Fibroblast of lung (primary cell): ENCODE measurements at places on chromosomes 7 and 10.

- no peak overlapping the region for H3K27ac ChIP-seq
- H3K36me3 ChIP-seq, result peaks cover 7% of the 10 kb centered on the region
- DNase-seq, result no peak
- H3K27me3 ChIP-seq, result no peaks in the 10 kb centered on the region
Observed at GRCh38 chr7:99359465-99360154, 14.9 kb upstream of the ARPC1B start.

GRCh38 chr7:491292-491957, 28.2 kb downstream of the PDGFA start:
- DNase-seq, result no peak
- no peaks in the 10 kb centered on the region for H3K36me3 ChIP-seq
- no peaks in the 10 kb centered on the region for H3K27me3 ChIP-seq
- H3K4me1 ChIP-seq, result no peaks in the 10 kb centered on the region
- H3K4me3 ChIP-seq, result no peak overlapping the region

DNA sequence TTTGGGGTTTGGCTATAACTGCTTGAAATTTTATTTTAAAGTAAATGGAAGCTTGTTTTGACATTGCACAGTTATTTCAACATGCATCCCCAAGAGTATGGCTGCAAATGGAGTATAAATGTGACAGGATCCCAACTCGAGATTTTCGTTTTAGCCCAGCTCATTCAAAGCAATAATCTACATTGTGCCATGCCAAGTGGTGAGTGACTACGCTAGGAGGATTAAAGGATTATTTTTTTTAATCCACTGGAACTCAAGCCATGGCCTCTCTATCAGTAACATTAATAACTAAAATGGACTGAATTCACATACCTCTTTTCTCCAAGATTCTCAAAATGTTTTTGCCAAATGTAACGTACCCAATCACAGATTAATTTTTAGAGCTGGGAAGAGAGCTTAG, 60.6 kb upstream of the AUTS2 start:
- H3K36me3 ChIP-seq, result no peaks in the 10 kb centered on the region
- no peaks in the 10 kb centered on the region for H3K27me3 ChIP-seq
- no peaks in the 10 kb centered on the region for H3K4me1 ChIP-seq

GRCh38 chr7:5255832-5256231, 26.9 kb upstream of the SLC29A4 start:
- no peak overlapping the region for H3K27ac ChIP-seq
- H3K27me3 ChIP-seq, result no peaks in the 10 kb centered on the region
- no peak overlapping the region for H3K4me3 ChIP-seq
- DNase-seq, result no peak

- no peak overlapping the region for H3K4me3 ChIP-seq
- no peaks in the 10 kb centered on the region for H3K36me3 ChIP-seq
- no peak for DNase-seq
- no peaks in the 10 kb centered on the region for H3K4me1 ChIP-seq
Observed at GRCh38 chr7:19210893-19211413, 65.7 kb upstream of the FERD3L start.

DNA sequence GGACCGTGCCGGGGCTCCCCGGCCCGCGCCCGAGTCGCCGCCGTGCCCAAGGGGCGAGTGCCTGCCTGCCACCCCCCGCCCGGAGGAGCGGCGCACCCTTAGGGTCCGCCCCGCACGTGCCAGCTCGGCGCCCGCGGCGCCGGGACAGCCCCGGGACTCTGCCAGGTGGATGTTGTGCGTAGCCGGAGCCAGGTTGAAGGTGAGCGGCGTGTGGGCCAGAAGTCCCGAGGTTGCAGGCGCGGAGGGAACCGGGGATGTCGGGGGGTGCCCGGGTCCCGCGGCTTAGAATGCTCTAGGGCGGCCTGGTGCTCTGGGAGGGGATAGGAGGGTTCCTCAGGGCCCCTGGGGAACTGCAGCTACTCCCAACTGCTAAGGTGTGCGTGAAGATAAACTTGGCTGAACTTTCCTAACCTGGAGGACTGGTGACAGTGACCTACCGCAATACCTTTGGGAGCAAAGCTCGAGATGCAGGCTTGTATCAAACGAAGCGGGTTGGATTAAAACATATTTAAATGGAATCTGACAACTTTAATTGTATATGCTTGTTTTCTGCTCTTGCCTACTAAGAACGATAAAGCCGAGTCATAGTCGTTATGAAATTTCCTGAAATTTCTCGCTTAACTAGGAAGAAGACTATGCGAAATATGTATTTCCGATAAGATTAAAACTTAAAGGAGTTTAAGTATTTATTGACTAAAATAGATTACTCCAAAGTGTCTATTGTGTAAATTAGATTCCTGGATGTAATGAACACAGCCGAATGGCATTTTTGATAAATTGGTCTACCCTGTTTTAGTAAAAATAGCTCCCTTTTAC, at the start of gene CUX1:
Gene CUX1, plus strand, starts transcription at position 156 of the 816 bp plus-strand sequence. Its CDS starts 14 bp downstream, at position 170.
- peak; percentile 30 for DNase-seq
- H3K36me3 ChIP-seq, result no peaks in the 10 kb centered on the region
- H3K4me1 ChIP-seq, result peaks cover 4% of the 10 kb centered on the region
- H3K4me3 ChIP-seq, result peak within 1 kb of the TSS; percentile 55
- no peak within 1 kb of the TSS for H3K27ac ChIP-seq
- H3K27me3 ChIP-seq, result no peaks in the 10 kb centered on the region

DNA sequence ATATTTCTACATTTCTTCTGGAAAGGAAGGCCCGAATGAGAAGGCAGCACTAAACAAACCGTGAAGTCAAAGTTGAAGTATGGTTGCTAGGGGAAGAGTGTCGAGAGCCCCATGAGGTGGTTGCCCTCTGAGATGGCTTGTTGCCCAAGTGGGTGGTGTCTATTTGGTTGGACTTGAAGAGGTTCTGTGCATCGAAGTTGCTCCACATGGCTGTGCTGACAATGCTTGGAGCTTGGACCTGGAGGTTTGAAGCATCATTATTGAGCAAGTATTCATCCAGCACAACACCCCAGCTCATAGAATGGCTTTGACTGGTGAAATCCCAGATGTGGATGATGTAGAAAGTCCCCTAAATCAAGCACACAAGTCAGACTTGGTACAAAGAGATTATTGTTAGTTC, 165.2 kb upstream of the CDCA7L start:
- no peaks in the 10 kb centered on the region for H3K36me3 ChIP-seq
- H3K4me3 ChIP-seq, result no peak overlapping the region
- H3K27me3 ChIP-seq, result no peaks in the 10 kb centered on the region
- DNase-seq, result no peak
- H3K4me1 ChIP-seq, result no peaks in the 10 kb centered on the region
- no peak overlapping the region for H3K27ac ChIP-seq

- no peaks in the 10 kb centered on the region for H3K4me1 ChIP-seq
- H3K27me3 ChIP-seq, result no peaks in the 10 kb centered on the region
- no peak overlapping the region for H3K4me3 ChIP-seq
Observed at GRCh38 chr7:34735526-34735925, 77.5 kb downstream of the NPSR1 start.

GRCh38 chr10:97124211-97124610, 61.5 kb downstream of the SLIT1 start:
- H3K36me3 ChIP-seq, result no peaks in the 10 kb centered on the region
- H3K4me1 ChIP-seq, result no peaks in the 10 kb centered on the region
- DNase-seq, result no peak
- H3K4me3 ChIP-seq, result no peak overlapping the region
- peaks cover 15% of the 10 kb centered on the region for H3K27me3 ChIP-seq
- H3K27ac ChIP-seq, result no peak overlapping the region

DNA sequence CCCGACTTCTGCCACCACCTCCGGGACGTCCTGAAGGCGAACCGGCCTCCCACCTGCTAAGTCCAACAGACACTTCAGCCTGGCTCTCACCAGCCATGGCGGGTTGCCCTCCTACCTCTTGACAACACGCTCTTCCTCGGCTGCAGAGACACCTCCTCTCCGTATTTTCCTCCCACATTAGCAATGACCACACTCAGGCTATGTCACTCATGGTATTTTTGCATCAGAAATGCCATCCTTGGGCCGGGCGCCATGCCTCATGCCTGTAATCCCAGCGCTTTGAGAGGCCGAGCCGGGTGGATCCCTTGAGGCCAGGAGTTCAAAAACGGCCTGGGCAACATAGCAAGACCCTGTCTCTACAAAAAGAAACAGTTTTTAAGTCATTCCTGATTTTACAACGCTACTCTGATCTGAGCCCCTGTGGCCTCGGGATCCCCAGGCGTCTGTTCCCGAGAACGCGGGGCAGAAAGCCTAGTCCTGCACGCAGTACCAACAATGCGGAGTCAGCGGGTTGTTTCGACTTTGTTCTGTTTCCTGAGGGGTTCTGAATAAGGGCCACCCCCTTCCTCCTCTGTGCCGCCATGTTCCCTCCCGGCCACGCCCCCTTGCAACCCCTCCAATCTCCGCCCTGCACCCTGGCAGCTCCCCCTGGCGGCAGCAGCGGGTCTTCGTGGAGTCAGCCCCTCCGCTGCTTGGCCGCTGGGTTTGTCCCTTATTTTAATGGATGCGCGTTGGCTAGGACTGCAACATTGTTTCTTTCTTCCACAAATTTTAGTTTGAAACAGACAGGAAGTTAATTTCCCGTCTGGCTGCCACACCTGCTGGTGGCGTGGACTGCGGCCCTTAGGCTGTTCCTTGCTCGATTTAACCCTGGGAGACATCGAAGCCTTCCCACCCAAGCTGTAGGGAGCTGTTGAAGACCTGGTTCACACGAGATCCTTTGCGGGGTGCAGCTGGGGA, 9.7 kb upstream of the ZFAND2A start:
- H3K36me3 ChIP-seq, result no peaks in the 10 kb centered on the region
- peak overlapping the region; percentile 53 for H3K4me3 ChIP-seq
- H3K27ac ChIP-seq, result no peak overlapping the region
- no peaks in the 10 kb centered on the region for H3K4me1 ChIP-seq
- DNase-seq, result peak; percentile 43

DNA sequence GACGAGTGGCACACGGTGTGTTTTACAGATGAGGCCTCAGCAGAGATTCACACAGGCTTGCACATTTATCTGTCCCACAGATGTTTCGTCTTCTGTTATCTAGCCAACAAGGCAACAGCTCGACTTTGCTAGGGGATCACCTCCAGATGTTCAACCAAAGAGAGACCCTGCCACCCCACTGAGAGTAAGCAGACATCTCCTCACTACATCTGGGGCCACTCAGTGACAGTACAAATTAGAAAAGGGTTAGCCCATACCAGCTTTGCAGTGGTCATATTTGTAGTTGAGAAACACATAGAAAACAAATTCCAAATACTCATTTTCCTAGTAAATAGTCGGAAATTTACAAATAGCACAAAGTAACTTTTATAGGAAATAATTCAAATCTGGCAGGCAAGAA, 164.2 kb downstream of the HDAC9 start:
- H3K27ac ChIP-seq, result no peak overlapping the region
- no peaks in the 10 kb centered on the region for H3K36me3 ChIP-seq
- H3K27me3 ChIP-seq, result no peaks in the 10 kb centered on the region
- H3K4me3 ChIP-seq, result no peak overlapping the region
- DNase-seq, result no peak

DNA sequence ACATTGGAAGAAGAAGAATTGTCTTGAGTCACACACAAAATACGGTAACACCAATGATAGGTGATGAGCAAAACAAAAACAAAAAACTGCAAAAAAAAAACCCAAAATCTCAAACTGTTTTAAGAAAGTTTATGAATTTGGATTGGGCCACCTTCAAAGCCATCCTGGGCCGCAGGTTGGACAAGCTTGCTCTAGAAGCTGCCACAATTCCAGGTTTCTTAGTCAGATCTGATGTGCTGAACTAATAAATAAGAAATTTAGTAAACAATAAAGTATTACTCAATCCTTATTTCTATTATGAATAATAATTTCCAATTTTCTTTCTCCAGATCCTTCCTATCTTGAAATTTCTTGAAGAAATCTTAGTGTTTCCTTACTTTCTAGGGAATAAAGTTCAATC, 10.0 kb downstream of the WASL start:
- H3K4me3 ChIP-seq, result no peak overlapping the region
- H3K4me1 ChIP-seq, result no peaks in the 10 kb centered on the region
- no peaks in the 10 kb centered on the region for H3K36me3 ChIP-seq
- H3K27me3 ChIP-seq, result no peaks in the 10 kb centered on the region

- DNase-seq, result no peak
- H3K27me3 ChIP-seq, result no peaks in the 10 kb centered on the region
Observed at GRCh38 chr10:7030134-7030855, 380.5 kb downstream of the SFMBT2 start.

- peak; percentile 68 for DNase-seq
- no peaks in the 10 kb centered on the region for H3K4me1 ChIP-seq
- H3K4me3 ChIP-seq, result no peak overlapping the region
Observed at GRCh38 chr7:16926283-16926682, 44.5 kb upstream of the AGR3 start.
